Fibroblast of skin of right quadriceps (primary cell): ENCODE measurements at places on chromosomes 2 and 18.

DNA sequence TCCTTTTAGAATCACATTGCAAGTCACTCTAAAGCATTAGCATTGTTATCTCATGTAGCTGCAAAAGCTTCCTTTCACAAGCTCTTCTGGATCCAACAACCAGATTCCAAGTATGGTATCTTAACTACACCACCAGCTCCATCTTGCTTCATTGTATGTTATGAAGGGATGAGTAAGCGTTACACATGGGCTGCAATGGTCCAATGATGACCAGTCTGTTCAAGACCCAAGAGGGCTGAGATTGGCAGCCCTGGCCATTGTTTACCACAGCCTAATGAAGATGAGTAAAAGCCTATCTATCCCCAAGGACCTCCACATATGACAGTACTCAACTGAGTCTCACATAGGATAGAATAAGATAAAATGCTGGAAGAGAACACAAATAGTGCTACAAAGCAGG lies 6.3 kb downstream of the CFLAR start:
- DNase-seq, result no peak

GRCh38 chr18:75506913-75507312 lies 79.4 kb upstream of the SMIM21 start:
- no peak for DNase-seq

GRCh38 chr2:18373664-18374063 lies 186.8 kb downstream of the RDH14 start:
- DNase-seq, result no peak

- DNase-seq, result peak; percentile 3
Measured at GRCh38 chr18:5515011-5515784, 28.6 kb downstream of the EPB41L3 start.

DNA sequence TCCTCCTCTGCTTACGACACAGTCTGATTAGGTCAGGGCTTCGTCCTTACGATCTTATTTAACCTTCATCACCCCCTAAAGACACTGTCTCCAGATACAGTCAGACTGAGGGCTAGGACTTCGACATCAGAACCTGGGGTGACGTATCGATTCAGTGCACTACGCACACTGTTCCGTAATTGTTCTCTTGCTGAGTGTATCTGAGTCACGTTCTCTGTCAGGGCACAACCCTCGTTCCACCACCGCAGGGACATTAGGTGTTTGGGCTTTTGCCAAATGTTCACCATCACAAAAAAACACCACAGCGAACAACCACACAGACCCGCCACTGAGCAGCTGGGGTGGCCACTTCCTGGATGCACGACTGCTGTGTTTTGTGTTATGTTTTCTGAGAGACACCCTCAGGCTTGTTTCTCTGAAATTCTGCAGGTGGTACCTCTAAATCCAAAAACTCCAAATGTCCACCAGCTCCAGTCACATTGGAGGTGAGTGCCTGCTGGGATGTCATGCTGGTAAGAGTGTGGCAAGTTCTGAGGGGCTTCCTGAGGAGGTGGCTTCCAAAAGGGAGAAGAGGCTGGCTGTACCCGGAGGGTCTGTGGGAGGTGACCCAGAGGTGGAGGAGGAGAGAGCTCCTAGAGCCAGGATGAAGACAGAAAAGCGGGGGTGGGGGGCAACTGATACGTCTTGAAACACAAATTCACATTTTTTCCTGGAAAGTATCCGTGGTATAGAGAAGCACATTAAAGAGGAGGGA lies 66.6 kb downstream of the ADNP2 start:
- DNase-seq, result no peak

- DNase-seq, result no peak
Measured at GRCh38 chr2:15633043-15633970, 41.6 kb downstream of the DDX1 start.

DNA sequence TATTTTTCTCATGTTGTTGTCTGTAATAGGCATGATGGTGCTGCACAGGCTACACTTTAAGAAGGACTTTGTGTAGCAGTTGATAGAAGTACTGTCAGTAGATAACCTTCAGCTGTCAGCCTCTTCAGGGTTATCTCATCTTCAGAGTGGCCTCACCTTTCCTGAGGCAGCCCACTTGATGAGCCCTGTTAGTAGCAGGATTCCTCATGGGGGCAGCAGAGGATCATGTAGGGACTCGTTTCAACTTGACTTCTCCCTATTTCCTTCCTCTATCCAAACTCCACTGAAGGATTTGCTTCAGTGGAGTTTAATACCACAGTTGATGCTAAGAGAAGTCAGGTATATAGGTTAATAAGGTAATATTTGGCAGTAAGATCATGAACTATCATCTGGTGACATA lies 530.3 kb upstream of the FSIP2 start:
- DNase-seq, result peak; percentile 1

- DNase-seq, result no peak
Measured at GRCh38 chr2:139631966-139632365, 851.8 kb upstream of the NXPH2 start.

DNA sequence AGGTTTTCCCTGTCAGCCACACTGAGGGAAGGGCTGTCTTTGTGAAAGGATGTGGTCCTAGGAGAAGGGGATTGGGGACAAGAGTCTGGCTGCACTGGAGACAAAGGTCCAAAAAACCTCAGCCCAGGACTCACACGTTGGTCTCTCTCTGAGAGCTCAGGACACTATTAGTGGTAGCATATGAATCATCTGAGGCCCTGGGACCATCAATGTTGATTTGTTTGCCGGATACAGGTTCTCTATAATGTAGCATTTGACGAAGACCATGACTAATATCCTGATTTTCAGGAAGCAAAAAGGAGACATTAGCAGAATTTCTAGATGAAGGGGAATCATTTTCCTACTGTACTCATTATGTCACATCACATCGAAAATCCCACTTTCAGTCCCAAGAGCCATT lies 22.2 kb upstream of the DNAH6 start:
- peak; percentile 58 for DNase-seq

GRCh38 chr2:105697781-105698449 lies 46.8 kb upstream of the NCK2 start:
- DNase-seq, result no peak

DNA sequence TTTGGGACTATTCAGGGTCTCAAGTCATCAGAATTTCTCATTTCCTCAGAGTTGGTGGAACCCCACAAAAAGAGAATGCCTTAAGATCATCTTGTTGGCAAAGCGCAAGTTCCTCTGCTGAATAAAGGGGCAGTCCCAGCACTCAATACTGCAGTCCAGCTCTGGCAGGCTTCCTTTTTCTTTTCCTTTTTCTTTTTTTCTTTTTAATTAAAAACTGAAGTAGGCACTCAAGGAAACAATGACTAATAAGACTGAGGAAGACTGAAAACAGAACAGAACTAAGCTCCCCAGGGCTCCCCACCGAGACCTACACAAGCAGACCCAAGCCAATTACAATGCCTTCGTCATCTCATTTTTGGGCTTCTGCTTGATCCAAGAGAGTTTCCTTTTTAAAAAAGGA lies 82.0 kb downstream of the STK39 start:
- DNase-seq, result peak; percentile 69

- no peak for DNase-seq
Measured at GRCh38 chr2:3965211-3965610, 261.8 kb downstream of the DCDC2C start.

DNA sequence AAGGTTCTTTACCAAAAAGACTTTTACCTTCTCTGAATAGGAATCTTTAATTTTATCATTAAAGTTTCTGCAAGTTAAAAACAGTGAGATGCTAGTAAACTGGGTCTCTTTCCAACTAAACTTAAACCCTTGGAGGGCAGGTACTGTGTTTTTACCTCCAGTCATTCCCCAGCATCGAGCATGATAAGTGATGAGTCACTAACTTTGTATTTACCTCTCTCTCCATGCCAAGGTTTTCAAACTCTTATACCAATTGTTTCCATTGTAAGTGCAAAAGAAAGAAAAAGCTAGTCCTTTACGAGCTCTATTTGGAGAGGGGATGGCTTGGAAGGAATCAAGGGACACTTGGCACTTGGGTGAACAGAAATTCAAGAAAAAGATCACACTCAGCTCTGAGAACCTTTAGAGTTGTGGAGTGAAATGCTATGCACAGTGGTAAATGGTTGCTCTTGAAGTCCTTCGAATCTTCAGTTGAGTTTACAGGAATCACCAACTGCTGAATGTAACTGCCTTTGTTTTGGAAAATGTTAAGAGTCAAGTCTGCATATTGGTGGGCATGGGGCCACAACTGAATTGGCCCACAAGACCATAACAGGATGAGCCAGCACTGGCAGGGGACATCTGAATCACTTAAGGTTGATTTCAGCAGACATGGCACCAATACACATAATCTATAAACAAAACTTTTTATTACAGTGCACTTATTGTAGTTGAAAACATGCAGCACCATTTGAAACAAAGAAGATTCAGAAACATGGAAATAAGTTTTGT lies 8.3 kb upstream of the RBM43 start:
- no peak for DNase-seq

DNA sequence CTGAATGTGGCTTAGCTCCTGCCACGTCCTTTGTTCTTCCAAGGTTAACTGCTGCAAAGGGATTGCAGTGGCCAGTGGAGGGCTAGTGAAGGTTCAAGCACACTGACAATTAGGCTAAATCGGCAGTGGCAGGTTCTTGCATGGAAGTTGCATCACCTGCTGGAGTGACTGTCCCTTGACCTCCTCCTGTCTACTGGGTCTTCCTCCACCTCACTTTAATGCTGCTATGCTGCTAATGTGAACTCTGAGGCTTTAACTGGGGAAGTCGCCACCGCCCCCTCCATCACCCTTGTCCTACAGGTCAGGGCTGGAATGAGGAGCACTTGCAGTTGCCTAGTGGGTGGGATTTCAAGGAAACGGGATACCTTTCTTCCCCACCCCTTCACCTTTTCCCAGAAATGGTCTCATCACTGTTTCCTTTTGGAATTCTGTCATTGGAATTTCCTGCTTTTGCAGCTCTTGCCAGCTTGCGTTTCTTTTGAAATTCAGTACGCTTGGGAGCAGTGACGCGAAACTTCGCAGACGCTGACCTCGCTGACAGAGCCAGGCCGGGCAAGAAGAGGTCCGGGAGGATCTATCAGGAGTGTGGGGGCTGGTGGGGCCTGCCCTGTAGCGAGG lies 150.3 kb downstream of the SH3RF3 start:
- DNase-seq, result peak; percentile 54

GRCh38 chr18:37222354-37222998 lies 343.1 kb downstream of the CELF4 start:
- DNase-seq, result peak; percentile 1

DNA sequence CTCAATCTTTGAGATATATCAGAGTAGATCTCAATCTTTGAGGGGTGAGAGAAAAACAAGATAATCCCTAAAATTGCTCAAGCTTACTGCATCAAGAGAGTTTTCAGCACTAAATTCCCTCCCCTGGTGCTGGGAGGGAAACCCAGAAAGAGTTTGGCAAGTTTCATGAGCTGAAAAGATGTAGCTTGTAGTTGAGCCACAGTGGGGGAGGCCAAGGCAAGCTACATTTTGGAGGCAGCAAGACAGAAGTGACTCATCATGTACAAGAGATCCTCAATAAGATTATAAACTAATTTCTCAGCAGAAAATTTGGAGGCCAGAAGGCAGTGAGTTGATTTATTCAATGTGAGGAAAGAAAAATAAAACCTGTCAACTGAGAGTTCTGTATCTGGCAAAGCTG lies 308.2 kb downstream of the PIEZO2 start:
- DNase-seq, result peak; percentile 90

DNA sequence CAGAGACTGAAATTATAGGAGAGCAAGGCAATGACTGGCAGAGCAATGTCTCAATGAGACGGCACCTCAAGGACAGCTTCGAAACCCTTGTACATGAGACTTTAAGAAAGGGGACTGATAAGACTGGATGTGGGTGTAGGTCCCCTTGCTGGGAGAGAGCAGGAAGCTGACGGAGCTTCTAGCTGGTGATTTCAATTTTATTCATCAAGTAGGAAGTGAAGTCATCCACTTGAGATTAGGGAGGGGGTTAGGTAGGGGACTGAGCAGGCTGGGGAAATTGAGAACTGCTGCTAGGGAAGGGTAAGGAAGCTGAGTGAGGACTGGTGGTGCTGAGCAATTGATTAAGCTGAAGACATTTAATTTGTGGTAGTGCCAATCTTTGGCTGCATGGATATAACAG lies 99.5 kb upstream of the ITGB6 start:
- DNase-seq, result peak; percentile 59
